Posterior vena cava (tissue), 2 donors: ENCODE measurements at places on chromosomes 4 and X. TPM values are rescaled to one million over a fixed set of nuclear protein-coding genes. Genes with fewer than 3 reads are reported as not detected.

DNA sequence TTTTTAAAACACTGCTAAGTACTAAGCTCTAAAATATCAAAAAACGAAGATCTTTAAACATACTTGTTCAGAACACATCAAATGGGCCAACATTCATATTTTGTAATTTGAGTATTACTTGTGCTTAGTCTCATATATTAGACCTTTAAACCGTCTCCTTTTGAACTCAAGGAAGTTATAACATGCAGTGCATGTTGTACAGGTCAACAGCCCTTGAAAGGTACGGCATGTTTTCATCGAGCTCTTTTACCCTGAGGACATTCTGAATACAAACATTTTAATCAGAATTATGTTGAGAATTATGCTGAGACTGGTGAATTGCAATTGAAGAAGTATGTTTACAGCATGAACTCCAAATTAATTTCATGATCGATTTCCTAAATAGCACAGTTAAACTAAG lies 7.0 kb upstream of the ASB11 start:
- DNase-seq, result no peak

GRCh38 chrX:134660627-134661026 lies 2.4 kb upstream of the PLAC1 start:
- no peak for DNase-seq

DNA sequence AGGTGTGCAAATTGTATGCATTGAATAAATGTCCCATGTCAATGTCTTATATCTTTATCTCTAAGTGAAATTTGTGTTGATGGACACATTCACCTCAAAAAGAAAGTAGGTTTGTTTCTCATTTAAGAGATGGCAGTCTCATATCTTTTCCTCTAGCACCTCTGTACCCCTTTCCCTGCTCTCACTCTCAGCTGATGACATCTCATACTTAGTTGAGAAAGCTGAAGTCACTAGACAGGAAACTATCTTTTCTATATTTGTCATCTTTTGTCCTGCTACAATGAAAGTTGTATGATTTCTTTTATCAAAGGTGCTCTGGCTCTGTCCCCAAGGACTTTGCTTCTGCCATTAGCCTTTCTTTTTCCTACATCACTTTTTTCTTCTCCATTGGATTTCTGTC lies 84.0 kb upstream of the GRPR start:
- DNase-seq, result no peak

GRCh38 chr4:130071746-130072145 lies 975.8 kb downstream of the C4orf33 start:
- no peak for DNase-seq

- DNase-seq, result no peak
Measured at GRCh38 chr4:151887816-151888180, 127.0 kb upstream of the GATB start.

DNA sequence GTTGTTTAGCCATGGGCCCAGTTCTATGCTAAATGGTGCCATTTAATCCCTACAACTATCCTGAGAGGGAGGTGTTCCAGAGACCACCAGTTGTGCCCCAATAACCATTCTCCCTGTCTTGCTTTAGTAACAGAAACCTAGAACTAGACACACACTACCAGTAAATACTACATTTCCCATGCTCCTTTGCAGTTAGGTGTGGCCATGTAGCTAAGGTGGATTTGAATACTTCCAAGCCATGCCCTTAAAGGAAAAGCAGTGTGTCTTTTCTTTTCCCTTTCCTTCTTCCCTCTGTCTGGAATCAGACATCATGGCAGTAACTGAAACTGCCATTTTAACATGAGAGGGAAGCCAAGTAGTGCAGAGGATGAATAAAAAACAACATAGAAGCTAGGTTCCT lies 90.9 kb upstream of the TMEM33 start:
- no peak for DNase-seq

DNA sequence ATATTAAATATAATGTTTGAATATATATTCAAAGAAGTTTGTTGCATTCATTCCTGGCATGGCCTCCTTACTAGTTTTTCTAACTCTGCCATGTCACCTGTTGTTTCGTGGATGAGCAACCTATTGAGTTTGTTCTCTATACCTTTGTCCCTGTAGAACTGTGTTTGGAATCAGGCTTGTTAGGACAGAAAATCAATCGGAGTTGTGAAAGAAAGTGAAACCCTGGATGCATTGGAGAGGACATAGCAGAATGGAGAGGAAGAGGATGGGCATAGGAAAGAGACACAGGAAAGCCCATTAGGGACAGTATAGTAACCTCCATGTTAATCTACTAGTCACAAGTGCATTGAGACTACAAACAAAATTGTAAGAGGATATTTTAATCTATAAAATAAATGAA lies 31.2 kb downstream of the ANK2 start:
- no peak for DNase-seq

- DNase-seq, result no peak
Measured at GRCh38 chr4:109803924-109804571, 2.2 kb upstream of the CFI start.

- DNase-seq, result no peak
Measured at GRCh38 chr4:168837922-168838321, 172.1 kb downstream of the CBR4 start.

GRCh38 chrX:69197690-69198089 lies 32.4 kb upstream of the PJA1 start:
- DNase-seq, result no peak

DNA sequence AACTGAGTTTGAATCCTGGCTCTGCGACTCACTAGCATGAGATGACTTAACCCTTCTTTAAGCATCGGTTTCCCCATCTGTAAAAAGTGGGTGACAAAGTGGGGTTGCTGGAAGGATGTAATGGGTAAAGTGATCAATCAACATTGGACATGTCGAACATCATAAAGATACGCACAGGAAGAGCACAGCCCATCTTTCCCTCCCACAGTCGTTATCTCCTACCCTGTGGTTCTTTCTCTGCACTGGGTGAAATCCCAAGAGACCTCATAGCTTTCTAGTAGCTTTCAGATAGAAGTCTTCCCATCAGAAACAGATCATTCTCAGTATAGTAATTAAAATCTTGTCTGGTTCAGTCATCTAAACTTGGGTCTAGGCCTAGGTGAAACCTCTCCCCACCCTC lies 216.5 kb downstream of the CBR4 start:
- DNase-seq, result no peak

DNA sequence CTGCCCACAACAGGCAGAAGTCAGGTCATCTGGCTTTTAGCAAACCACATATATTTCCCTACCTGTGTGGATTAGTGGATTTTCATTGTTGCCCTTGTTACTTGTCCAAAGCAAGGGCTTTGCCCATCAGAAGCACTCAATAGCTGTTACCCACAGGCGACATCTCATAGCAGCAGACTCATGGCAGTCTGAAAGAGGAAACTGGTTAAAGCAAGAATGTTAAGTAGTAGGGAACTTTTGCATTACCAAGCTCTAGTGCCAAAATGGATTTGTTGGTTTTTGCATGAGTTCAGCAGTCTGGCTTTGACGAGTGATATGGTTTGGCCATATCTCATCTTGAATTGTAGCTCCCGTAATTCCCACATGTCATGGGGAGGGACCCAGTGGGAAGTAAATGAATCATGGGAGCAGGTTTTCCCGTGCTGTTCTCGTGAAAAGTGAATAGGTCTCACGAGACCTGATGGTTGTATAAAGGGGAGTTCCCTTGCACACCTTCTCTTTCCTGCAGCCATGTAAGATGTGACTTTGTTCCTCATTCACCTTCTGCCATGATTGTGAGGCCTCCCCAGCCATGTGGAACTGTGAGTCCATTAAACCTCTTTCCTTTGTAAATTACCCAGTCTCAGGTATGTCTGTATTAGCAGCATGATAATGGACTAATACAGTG lies 107.9 kb downstream of the GPR143 start:
- no peak for DNase-seq

GRCh38 chr4:137274404-137274803 lies 257.9 kb downstream of the PCDH18 start:
- no peak for DNase-seq

DNA sequence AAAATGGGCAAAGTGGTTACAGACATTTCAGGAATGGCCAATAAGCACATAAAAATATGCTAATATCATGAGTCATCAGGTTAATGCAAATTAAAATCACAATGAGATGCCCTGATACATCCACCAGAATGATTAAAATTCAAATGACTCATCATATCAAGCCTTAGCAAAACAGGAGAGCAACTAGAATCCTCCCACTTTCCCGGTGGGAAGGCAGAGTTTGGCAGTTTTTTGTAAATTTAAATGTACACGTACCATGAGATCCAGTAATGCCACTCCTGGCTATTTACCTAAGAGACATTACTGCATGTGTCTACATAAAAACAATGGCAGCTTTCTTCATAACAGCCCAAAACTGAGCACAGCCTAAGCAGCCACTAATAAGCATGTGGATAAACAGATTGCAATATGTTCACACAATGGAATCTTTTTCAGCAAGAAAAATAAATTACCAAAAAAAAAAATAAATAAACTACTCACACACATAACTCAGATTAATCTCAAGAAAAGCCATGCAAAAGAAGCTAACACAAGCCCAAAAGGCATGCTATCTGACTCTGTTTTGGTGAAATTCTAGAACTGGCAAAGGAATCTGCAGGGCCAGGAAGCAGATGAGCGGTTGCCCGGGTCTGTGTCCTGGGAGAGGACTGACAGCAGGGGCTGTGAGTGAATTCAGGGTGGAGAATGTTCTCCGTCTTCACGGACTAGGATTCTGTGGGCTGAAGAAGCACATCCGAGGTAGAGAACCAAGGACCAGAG lies 48.8 kb downstream of the AFAP1 start:
- no peak for DNase-seq

GRCh38 chr4:85039526-85039925 lies 73.0 kb upstream of the WDFY3 start:
- DNase-seq, result no peak

GRCh38 chrX:118569676-118570075 lies 74.1 kb downstream of the DOCK11 start:
- no peak for DNase-seq

DNA sequence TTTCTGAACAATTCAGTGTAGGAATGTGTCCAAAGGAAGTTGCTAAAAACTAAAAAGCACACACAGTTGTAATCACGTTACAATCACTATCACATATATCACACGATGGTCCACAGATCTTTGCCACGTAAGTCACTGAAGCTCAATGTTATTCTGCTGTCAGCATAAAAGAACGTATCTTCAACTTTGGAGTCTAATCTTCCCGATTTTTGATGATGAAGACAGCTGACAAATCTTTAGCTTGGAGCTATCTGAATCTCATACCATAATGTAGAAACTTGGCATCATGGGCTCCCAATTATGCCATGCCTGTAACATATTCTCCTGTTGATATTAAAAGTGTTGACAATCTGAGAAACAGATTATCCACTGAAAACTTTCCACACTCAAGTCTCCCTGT lies 158.4 kb downstream of the UBE2NL start:
- no peak for DNase-seq

GRCh38 chr4:52376132-52376704 lies 282.9 kb downstream of the USP46 start:
- DNase-seq, result no peak

DNA sequence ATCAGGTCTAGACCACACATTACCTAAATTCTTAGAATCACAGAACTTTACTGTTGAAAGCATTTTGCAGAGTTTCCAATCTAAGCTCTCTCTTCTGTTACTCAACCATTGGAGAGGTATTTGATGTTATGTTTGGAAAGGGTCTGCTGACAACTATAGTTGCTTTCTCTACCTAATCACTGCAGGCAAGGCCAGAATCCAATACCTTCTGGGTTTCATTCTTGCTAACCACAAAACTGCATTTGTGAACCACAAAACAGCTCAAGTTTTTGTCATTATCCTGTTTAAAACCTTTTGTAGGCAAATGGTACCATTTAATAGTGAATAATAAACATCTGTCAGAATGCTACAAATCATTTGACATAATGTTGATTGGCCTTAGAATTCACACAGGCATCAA lies 380.1 kb downstream of the GASK1B start:
- no peak for DNase-seq

GRCh38 chr4:48333587-48333986 lies 7.7 kb upstream of the SLAIN2 start:
- DNase-seq, result no peak

GRCh38 chrX:85084770-85085393 lies 81.2 kb downstream of the APOOL start:
- no peak for DNase-seq

DNA sequence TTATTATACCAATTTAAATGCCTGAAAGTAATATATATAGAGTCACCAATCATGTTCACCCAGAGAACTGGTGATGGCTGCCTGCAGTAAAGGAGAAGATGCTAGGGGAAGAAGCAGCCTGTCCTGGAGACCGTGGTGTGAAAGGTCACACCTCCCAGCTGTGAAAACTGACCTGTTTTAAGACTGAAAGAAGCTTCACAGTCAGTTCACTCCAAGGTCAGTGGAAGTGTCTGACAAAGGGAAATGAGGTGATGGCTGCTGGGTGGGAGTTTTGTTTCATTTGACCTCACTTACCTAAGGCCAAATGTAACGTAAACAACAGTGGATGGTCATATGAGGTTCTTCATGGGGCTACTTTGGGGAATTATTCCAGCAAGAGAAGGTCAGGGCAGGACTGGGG lies 352.1 kb upstream of the GATB start:
- DNase-seq, result no peak

DNA sequence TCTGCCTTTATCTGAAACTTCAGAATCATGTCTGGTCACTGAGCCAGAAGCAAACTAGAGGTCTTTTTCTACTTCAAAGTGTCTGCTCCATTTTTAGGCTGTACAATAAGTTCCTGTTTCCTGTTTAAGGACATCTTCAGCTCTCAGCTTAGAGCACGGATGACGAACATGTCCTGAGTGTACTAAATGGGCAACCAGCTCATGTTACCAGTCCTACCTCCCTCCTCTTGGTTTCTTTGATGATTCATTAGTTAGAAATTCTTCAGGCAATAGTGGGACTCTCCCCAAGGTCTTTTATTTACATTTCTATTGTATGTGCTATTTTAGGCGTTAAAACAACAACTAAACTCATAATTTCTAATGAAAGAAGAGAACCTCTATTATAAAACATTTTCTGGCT lies 58.0 kb downstream of the ENPEP start:
- DNase-seq, result no peak

- DNase-seq, result peak; percentile 58
Measured at GRCh38 chr4:1572010-1572385, 112.1 kb downstream of the FAM53A start.

- DNase-seq, result no peak
Measured at GRCh38 chr4:139247241-139247640, 32.8 kb downstream of the MGARP start.

DNA sequence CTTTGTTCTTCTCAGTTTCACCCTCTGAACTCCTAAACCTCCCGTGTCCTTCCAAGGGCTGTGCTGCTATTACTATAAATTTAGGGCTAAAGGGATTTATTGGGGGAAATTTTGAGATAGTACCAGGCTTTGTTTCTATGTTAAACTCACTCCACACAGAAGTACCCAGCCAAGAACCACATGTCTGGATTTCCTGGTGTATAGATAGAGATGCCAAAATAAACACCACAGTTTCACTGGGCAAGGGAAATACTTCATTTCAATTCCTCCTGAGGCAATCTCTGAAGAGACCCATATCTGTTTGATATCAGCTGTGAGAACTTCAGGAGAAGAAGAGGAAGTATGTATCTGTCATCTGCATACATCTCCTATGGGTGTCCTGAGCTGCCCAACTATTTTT lies 21.7 kb upstream of the CLNK start:
- no peak for DNase-seq

HPGD gene
- total RNA-seq, result 4.5 TPM

FAM53A gene
- 1.5 TPM for total RNA-seq

TCEAL6 gene
- not detected for total RNA-seq

APLN gene
- 8.5 TPM for total RNA-seq

RAB41 gene
- not detected for total RNA-seq

FTHL17 gene
- not detected for total RNA-seq

GRPR gene
- 0.14 TPM for total RNA-seq

ARMCX2 gene
- 41.9 TPM for total RNA-seq

ATP1B4 gene
- not detected for total RNA-seq

NDNF gene
- 4.6 TPM for total RNA-seq

ADD1 gene
- 327 TPM for total RNA-seq
